T-helper 1 cell (primary cell): ENCODE measurements at places on chromosomes 5 and 9.

DNA sequence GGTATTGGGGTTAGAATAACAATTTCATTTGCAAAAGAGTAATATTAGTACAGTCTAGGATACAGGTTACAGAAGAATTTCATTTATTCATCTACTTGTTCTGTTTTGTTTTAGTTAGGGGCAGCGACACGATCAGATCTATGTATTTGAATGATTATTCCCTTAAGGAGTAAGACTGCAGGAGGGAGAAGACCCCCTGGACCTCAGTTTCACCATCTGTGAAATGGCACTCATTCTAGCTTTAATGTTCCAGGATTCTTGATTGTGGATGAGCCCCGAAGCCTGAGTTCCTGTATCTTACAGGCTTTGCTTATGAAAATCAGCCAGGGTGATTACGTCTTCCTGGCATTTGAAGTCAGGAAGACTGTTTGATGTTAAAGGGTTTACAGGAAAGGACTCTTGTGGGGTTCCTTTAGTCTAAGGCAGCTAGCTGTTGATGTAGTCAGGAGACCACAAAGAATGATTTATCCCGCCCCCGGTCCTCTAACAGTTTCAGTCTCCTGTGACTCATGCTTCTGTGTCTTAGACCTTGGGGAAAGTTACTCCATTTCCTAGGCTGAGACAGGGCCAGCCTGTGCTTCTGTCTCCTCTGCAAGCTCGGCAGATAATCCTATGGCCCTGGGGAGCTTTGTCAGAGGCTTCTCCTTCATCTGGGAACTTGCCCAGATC, 11.5 kb downstream of the SMIM3 start:
- DNase-seq: peak; percentile 80

GRCh38 chr5:143495821-143496275, 92.4 kb upstream of the NR3C1 start:
- no peak for DNase-seq

GRCh38 chr9:79080536-79080935, 491.2 kb upstream of the TLE4 start:
- DNase-seq: no peak

- no peak for DNase-seq
Observed at GRCh38 chr5:116650544-116650943, 75.9 kb upstream of the SEMA6A start.

DNA sequence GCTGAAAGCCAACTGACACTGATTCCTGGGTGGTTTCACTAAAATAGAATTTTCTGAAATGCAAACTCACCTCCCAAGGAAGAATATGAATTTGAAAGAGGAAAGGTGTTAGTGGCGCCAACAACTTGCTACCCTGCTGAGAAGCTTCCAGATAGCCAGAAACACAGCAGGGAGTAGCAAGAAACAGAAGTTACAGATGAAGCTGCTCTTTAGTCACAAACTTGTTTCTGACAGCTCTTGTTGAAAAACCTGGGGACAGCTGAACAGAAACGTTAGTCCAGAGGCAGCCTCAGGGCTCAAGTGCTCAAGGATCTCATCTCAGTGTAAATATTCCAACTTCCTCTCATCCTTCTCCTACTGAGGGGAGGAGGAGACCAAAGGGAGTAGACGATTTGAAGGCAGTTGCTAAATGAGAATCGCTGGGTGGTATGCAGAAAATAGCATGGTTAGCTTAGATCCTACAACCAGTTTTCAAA, 184.1 kb downstream of the PDE4D start:
- no peak for DNase-seq

DNA sequence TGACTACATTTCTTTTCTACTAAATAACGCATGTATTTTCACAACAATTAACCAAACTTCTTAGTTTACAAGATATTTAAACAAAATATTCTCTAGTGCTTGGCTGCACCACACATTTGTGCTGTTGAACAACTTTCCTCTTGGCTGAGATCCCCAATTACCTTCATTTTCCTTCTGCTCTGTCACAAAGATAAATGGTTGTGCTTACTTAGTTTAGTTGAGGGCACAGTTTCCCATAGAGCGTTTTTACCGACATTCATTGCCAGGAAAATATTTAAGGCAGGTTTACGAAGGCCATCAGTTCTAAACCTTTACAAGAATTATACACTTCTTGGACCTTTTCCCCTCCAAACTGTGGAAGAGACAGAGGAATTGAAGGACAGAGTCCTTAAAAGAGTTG, 60.7 kb downstream of the PRUNE2 start:
- no peak for DNase-seq

- DNase-seq: no peak
Observed at GRCh38 chr9:4706971-4707622, 27.7 kb downstream of the CDC37L1 start.

DNA sequence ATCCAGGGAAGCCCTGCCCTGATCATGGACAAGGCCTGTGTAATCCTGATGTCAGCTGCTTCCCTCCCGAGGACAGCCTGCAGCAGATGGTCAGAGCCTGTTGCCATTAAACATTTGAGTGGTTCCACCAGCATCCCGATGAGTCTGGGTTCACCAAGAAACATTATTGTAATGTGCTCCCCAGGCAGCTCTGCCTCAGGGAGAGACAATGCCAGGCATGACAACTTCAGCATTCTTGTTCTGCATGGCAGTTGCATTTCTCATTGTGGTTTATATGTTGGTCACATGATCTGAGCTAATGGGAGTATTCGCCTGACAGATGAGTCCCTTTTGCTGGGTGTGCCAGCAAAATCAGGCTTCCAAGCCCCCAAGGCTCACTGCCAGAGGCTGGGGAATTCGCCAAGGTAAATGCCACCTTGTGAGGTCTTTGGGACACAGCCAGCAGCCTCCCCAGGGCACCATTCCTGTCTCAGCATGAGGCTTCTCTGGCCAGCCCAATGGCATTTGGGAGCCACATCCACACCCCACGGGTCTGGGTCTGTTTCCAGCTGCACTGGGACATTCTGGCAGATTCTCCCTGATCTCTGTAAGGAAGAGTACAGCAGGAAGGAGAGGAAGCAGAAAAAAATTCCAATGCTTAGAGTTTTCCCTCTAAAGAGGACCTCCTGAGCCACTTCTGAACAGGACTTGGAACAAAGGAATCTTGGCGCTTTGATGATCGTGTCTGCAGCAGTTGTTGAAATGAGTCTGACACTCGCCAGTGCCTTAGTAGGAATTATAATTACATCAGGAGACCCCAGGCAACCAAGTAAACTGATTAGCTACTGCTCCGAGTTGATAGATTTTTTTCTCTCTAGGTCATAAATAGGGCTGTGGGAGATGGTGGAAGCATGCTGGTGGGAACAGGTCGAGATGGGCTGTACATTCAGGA, 18.7 kb downstream of the KCNIP1 start:
- DNase-seq: no peak

GRCh38 chr9:114030364-114030763, 47.7 kb downstream of the AMBP start:
- DNase-seq: no peak

DNA sequence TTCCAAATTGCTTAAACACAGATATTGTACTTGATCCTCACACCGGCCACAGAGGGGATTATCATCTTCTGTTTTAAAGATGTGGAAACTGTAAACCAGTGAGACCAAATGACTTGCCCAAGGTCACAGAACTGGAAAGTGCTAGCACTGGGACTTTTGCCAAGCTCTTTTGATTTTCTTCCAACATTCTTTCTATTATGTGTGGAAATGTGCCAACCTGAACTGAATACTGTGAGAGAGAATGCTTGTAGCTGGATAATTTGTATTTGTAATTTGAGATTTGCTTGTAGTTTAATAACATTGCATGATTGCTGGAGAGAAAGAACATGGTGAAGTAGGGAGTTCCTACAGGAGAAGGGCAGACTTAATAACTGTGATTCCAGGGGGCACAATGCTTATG, 977.9 kb upstream of the NUDT12 start:
- no peak for DNase-seq

DNA sequence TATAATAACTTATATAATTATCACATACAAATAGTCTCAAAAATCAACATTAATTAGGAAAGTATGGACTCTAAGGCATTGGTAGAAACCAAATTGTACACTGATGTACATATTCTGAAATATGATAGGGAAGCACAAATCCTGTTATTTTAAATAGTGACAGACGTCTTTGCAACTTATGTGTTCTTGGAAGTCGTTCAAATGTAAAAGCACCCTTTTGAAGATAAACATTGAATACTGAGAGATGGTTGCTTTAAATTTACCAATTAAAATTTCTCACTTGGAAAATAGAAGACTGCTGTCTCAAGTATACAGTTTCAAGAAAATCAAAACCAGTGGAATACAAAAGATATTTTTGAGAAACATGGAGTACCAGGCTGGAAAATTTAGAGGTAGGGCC, 457.4 kb upstream of the NUDT12 start:
- no peak for DNase-seq

DNA sequence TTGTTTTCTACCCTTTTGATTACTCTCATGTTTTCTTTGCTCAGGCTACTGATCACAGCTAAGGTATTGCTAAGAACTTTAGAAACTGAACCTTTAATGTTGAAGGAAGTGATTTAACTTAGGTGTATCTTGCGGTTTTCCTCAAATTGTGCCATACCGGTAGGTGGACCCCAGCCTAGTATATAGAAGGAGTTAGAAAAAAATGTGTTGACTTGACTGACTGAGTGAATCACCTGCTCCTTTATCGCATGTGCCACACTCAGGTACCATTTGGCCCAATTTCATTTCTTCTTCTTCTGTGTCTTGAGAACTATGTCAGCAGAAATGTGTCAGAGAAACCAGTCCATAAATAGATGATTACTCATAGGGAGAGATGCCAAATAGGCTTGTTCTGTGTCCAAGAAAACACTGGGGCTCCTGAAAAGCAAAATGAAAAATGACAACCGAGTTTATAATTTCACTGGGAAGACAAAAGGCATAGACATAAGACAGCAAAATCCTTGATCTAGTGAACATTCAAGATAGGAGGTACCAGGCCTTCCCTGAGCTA, 19.4 kb downstream of the PLPPR1 start:
- no peak for DNase-seq

- DNase-seq: peak; percentile 78
Observed at GRCh38 chr5:1385395-1386273, 40.7 kb upstream of the CLPTM1L start.

GRCh38 chr9:91832322-91832721, 117.7 kb downstream of the ROR2 start:
- DNase-seq: no peak

GRCh38 chr5:137155261-137156000, 343.7 kb downstream of the SPOCK1 start:
- DNase-seq: no peak

GRCh38 chr5:9282211-9282610, 263.7 kb downstream of the SEMA5A start:
- no peak for DNase-seq

- no peak for DNase-seq
Observed at GRCh38 chr5:11432116-11432515, 472.1 kb downstream of the CTNND2 start.

DNA sequence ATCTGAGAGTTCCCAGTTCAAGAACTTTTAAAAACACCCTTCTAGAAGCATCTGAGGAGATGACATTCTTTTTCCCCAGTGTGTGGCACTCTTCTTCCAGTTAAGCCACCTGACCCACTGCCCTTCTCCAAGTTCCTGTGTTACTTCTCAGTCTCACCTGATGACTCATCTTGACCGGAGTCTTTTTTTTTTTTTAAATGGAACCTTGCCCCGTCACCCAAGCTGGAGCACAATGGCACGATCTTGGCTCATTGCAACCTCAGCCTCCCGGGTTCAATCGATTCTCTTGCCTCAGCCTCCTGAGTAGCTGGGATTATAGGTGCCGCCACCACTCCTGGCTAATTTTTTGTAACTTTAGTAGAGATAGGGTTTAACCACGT, 224.1 kb upstream of the DAB2 start:
- no peak for DNase-seq

GRCh38 chr9:1002678-1003077, 26.2 kb downstream of the DMRT3 start:
- no peak for DNase-seq

- DNase-seq: peak; percentile 20
Observed at GRCh38 chr9:98087420-98088354, 31.2 kb downstream of the NANS start.

- no peak for DNase-seq
Observed at GRCh38 chr9:133716564-133717112, 21.5 kb downstream of the SARDH start.

DNA sequence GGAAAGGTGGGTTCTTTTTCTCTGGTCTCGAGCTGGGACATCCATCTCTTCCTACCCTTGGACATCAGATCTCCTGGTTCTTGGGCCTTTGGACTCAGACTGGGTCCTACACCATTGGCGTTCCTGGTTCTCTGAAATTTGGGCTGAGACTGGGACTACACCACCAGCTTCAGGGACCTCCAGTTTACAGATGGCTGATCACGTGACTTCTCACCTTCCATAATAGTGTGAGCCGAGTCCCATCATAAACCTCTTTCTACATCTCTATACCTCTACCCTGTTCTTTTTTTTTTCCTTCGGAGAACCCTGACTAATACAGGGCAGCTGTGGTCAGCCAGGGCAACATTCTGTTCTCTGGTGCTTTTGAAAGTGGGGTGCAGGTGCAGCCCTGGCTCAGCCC, 27.2 kb upstream of the RXRA start:
- no peak for DNase-seq

- DNase-seq: no peak
Observed at GRCh38 chr9:87375397-87376073, 122.1 kb upstream of the DAPK1 start.

DNA sequence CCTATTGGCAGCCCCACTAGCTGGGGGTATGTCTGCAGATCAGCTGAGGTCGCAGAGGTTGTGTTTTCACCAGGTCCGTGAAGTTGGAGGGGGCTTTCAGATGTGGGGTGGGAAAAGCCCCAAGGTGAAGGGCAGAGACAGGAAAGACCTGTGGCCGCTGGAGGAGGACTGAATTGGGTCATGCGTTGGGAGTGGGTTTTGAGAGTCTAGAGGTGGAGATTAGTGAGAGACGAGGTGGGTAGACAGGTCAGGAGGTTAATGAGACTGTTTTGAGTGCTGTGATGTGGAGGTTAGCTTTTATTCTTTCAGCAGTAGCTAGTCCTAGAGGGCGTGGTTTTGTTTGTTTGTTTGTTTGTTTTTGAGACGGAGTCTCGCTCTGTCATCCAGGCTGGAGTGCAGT, 10.3 kb downstream of the SNX30 start:
- no peak for DNase-seq

DNA sequence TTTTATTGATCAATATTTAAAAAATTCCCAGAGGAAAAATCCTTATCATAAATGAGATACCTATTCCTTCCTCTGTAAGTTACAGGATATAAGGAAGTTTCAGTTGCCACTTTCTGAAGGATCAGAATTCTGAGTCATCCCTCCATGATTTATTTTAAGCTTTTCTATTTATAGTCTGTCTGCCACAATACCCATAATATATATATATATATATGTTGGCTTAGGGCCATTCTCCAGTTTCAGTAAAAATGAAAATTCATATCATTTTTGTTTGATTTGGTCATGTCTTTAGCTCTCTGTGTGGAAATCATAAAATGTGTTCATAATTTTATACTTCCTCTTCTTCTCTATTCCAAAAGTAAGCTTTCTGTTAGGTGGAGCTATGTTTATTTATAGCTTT, 215.8 kb upstream of the CYLC2 start:
- DNase-seq: no peak

GRCh38 chr5:143179126-143179740, 224.3 kb downstream of the NR3C1 start:
- no peak for DNase-seq

GRCh38 chr5:168176251-168176650, 115.2 kb upstream of the WWC1 start:
- DNase-seq: no peak

- no peak for DNase-seq
Observed at GRCh38 chr9:121026260-121026691, 23.8 kb downstream of the C5 start.

GRCh38 chr5:95832664-95833063, 10.1 kb upstream of the GLRX start:
- no peak for DNase-seq

- DNase-seq: no peak
Observed at GRCh38 chr9:108779551-108780325, 76.0 kb downstream of the ACTL7B start.
